ENCODE measurements at places on chromosomes 2 and 18. TPM values are rescaled to one million over a fixed set of nuclear protein-coding genes. Genes with fewer than 3 reads are reported as not detected.

RIT2 gene
- total RNA-seq = not detected

SPEG gene
- 1.7 TPM for total RNA-seq

CHRND gene
- not detected for total RNA-seq

GAL3ST2 gene
- not detected for total RNA-seq

PRSS56 gene
- not detected for total RNA-seq

TUBA3E gene
- not detected for total RNA-seq

ANKRD30BL gene
- total RNA-seq = not detected

LPIN1 gene
- total RNA-seq = 36.3 TPM

All from dermis blood vessel endothelial cell (primary cell).